ENCODE measurements at places on chromosomes 2 and 18.

DNA sequence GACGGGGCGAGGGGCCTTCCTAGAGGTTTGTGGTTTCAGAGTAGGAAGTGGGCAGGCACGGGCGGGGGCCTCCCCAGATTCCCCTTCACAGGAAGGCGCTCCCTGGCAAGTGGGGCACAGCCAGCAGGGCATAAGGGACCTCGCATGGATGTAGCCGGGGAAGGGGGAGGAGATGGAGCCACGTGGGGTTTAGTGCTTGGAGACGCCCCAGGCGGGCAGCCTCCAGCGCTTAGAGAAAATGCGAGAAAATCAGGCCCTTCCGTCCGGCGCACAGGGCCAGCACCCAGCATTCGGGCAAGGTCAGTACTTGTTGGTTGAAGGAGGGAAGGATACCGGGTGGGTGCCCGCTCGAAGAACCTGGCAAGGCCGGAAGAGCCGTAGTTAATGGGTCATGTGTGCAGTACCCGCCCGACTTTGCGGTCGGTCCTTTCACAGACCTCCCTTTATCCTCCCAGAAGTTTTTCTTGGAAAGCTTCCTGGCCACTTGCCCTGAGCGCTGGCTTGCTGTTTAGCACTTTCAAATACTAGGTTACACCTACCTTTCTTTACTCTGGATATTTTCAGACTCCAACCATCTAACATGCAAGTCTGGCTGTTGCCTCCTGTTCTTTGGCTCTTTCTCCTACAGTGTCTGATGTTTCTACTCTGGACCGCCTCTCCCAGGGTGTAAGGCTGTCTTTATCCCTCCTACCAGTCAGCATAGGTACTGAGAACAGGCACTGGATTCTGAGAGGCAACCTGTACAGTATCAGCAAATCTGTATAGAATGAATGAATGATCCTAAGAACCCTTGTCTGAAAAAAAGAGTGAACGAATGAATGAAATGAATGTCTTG is 78.1 kb downstream of the CIB4 start:
- peak; percentile 35 for DNase-seq

DNA sequence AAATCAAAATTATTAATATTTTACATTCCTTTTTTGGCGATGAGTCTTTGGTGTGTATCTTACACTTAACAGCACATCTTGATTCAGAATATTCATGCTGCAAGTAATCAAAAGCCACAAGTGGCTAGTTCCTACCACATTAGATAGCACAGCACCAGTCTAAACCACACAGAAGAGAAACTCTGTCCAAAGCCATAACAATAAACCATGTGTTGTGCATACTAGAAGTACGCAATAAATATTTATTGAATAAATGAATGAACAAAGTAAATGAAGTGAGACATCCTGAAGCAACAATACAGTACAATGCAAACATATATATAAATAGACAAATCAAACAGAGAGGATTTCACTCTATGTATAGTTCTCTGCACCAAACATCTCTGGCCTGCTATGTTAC is 287.3 kb downstream of the EXOC6B start:
- no peak for DNase-seq

GRCh38 chr2:71422786-71423185 is 30.6 kb upstream of the DYSF start:
- no peak for DNase-seq

- peak; percentile 35 for DNase-seq
Observed at GRCh38 chr2:231300722-231301076, 94.8 kb upstream of the B3GNT7 start.

GRCh38 chr2:132593171-132593570 is 76.8 kb downstream of the LYPD1 start:
- no peak for DNase-seq

DNA sequence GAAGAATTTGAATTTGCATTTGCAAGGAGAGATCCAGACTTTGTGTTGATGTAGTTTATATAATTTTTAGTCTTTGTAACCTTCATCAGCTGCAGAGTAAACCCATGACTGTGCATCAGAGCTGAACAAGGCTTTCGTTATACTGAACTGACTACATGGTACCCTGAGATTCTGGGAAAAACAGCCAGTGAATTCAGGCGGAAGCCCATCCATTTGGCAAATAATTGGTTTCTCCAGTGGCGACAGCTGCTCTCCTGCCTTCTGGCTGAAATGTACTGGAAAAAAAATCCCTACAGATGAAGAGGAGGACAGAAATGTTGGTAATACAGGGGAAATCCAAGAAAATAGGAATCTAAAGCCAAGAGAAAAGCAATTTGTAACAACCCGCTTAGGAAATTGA is 657.5 kb upstream of the CDH7 start:
- DNase-seq, result no peak

- peak; percentile 24 for DNase-seq
Observed at GRCh38 chr2:137947728-137948336, 16.4 kb upstream of the HNMT start.

- no peak for DNase-seq
Observed at GRCh38 chr2:209640358-209640757, 131.3 kb upstream of the UNC80 start.

GRCh38 chr2:5706717-5707455 is 14.7 kb downstream of the SOX11 start:
- DNase-seq, result no peak

GRCh38 chr2:105329561-105330495 is at the start of gene TGFBRAP1:
Gene TGFBRAP1 (minus strand): TSS chr2:105329735. CDS start chr2:105308301, 21,434 bp downstream.
- peak; percentile 60 for DNase-seq

DNA sequence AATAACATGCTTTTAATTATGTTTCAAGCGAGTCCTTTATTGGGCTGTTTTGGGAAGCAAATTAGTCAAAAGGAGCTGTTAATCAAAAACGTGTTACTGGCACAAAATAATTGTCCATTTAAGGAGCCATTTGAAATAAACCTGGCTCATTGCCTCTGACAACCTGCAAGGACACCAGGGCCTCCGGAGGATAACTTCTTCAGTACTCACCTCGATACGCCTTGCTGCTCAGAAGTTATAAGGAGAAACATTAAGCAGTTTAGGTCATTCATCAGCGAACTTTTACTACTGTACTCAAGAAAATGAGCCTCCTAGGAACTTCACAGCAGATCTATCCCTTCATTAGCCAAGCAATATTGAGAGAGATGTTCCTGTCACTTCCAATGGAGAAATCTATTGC is 1579.2 kb upstream of the ACVR2A start:
- no peak for DNase-seq

DNA sequence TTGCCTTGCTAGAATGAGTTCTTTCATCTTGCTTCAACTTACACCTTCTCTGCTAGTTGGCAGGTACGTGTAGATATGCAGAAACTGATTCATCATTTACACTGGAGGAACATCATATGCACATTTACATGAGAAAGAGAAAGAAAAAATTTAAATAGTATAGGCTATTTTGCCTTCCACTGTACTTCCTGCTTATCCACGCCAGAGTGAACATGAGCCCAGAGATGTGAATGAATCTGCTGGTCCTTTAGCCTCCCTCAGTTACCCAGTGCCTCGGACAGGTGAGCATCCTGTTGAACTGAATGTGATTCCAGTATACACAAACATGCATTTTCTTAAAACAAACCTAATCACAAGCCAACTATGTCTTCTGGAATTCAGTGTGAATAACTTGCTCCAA is 83.6 kb downstream of the SESTD1 start:
- no peak for DNase-seq

DNA sequence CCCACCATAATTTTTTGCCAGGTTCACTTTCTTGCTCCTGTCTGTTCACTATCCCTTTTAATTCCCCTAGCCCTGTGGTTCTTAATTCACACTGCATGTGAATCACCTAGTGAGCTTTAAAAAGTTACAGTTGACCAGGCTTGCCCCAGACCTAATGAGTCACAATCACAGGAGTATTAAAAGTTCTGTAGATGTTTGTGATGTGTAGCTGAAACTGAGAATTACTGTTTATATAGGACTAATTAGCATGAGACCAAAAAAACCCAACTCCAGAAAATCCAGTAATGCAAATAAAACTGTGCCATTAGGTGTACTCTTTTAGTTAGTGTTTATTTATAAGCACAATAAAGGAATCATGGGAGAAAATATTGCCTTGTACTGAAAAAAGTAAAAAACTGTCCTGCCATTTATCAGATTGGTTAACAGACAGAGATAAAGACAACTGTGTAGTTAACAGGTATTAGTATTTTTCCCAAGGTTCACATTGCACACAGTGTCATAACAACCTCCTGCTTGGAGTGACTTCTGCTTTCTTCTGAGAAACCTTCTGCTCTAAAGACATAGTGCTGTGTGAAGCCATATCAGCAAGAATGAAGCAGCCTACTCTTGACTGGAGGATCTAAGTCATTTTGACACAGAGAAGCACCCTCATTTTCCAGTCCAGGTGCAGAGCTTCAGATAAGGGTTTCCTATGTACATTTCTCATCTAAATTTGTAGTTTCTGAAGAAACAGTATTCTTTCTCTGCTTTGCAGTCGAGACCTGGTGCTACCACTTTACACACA is 39.0 kb downstream of the VAPA start:
- no peak for DNase-seq

DNA sequence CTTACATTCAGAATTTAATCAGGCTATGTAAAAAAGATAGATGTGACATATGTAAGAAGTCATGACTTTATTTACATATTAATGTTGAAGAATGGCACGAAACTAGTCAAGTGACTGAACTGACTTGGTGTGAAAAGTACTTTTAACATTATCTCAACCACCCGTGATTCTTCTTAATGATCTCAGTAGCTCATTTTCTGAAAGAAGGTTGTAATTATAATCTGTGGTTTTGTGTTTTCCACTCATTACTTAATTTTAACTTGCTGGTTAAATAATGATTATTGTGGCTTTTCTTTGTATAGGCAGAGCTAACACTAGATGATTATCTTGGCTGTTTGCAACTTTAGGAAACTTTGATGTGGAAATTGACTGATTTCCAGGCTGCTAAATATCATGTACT is 18.5 kb downstream of the KCNJ13 start:
- DNase-seq, result no peak

GRCh38 chr2:73870084-73870483 is 22.7 kb upstream of the ACTG2 start:
- DNase-seq, result no peak

DNA sequence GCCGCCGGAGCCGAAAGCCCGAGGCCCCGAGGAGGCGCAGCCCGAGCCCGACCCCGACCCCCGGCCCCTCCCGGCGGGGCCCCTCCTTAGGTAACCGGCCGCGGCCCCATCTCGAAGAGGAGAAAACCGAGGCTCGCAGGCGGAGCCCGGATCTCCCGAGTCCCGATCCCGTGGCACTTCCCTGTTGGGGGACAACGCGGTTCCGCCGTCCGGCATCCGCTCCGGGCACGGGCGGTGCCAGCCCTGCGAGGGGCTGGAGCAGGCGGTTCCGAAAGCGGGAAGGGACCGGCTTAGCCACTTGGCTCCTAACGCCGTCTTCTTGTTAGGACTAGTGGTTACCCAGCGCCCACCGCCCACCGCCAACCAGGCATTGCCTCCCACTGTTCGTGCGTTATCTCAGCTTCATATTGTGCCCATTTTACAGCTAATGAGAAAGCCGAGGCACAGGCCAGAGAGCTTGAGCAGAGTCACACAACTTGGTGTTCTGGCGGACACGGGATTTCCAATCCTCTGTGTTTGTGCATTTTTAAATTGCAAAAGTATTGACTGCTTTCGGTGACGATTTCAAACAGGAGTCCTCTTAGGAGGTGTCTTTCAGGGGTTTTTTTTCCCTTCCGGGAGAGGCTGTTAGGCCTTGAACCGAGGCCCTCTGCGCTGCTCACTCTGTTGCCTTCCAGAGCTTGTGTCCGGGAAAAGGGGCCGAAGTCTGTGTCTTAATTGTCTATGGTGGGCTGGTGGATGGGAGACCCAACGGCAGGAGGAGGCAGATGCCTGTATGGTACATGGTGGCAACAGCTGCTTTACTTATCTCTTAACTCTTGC is 562 bp downstream of the CENPA start:
- DNase-seq, result peak; percentile 47

DNA sequence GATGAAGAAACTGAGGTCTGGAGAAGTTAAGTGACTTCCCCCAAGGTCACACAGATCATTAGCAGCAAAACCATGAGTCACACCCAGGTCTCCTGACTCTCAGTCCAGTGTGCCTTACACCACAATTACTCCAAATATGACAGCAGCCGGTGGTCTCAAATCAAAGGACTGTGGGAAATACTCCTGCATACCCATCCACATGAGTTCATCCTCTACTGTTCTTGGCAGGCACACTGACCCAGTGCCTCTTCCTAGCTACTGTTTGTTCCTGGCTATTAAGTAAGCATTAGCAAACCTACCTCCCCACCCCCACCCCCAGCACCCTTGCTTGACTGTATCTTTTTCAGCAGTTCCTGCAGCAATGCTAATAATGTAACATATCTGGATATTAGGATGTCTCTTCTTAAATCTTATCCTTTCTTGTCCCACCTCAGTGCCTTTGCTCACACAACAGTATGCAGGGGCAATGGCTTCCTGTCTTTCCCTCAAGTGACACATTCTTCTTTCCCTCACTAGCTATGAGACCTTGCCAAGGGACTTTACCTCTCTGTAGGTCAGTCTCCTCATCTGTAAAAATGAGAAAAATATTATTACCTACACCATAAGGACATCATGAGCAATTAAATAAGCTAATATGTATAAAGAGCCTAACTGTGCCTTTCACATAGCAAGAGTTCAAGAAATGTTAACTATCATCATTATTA is 46.2 kb downstream of the FAM98A start:
- DNase-seq, result peak; percentile 34

GRCh38 chr2:182977463-182977862 is 60.8 kb downstream of the NCKAP1 start:
- DNase-seq, result no peak

- DNase-seq, result no peak
Observed at GRCh38 chr2:219901155-219901554, 273.7 kb downstream of the SLC4A3 start.

GRCh38 chr18:34158881-34159690 is 65.6 kb downstream of the NOL4 start:
- no peak for DNase-seq

DNA sequence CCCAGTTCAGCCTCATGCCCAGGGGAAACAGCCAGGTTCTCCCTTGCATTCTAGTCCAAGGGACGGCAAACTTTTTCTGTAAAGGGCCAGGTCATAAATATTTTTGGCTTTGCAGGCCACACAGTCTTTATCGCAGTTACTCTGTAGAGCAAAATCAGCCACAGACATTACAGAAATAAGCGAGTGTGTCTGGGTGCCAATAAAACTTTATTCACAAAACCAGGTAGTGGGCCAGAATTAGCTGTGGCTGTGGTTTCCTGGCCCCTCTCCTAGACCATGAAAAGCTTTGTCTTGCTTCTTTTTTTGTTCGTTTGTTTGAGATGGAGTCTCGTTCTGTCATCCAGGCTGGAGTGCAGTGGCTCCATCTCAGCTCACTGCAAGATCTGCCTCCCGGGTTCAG is 80.1 kb downstream of the EIPR1 start:
- no peak for DNase-seq

DNA sequence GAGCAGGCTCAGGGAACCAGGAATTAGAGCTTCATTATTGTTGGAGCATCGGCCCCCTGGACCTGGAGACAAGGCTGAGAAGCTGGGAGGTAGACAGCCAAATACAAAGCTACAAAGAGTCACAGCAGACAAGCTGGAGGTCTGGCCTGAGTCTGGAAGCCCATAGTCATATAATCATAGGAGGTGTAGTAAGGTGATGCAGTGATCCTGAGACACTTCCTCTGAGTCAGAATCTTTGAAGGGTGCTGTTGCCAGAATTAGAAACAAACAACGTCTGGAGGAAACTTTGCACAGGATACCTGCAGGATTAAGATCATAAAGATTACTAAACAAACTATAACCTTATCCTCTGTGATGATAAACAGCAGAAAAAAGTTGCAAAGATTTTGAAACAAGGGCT is 213.8 kb downstream of the DSC3 start:
- DNase-seq, result no peak

GRCh38 chr2:8134473-8134932 is 547.4 kb upstream of the ID2 start:
- DNase-seq, result no peak

GRCh38 chr2:58899692-58900091 is 658.6 kb upstream of the FANCL start:
- no peak for DNase-seq
